ENCODE measurements at places on chromosomes 4 and X.

DNA sequence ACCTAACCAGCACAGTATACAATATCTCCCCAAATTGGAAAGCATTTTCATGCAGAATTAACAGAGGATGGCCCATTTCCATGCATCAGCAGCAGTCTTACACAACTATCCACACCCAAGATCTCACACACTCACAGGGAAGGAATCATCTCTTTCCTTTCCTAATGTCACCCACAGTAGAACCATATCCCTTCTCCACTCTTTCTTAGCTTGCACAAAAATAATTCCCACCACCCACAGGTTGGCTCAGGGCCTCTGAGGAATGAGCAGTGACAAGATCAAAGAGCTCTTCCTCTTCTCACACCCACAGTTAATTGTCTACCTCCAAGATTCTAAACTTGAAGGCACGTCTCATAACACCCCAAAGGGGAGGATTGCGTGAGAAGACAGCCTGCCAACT lies 217.7 kb upstream of the VEGFC start:
- DNase-seq: no peak

GRCh38 chr4:25310803-25311166 lies 1.8 kb upstream of the ZCCHC4 start:
- no peak for DNase-seq

GRCh38 chr4:122901247-122902010 lies 21.0 kb downstream of the NUDT6 start:
- no peak for DNase-seq

DNA sequence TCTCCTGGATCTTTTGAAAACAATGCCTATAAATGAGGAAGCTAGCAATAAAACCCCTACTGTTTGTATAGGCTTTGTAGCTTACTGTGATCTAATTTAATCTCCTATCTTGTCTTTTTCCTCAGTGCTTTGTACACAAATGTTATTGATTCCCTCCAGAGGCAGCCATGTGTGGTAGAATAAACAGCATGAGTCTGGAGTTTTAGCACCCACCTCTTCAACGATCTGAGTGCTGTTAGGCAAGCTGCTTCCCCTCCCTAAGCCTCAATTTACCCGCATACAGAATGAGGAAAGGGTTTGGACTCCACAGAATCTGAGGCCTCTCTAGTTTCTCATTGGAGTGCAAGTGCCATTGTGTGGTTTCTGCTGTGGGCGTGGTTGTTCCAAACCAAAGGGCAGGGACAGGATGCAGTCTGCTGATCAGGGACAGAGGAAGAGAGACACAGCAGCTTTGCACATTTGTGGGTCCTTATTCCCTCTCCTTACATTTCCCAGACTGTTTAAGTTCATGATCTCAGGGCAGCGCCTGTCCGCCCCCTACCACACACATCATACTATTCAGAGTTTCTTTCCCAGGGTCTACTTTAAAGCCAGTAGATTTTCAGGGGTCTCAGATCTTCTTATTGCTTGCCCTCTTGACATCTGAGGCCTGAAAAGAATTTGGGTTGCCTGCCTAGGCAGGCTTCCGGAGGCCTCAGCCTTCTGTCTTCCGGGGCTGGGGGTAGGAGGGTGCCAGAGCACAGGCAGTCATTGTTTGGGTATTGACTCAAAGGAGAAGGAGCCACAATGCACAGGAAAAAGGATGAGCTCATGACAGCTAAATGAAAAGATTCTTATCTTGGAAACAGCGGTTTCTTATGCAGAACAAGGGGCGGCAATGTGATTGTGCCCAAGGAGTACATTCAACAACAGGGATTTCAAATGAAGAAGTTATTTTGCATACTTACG lies 114.9 kb upstream of the TEX13D start:
- no peak for DNase-seq

GRCh38 chrX:49192722-49193328 lies 6.7 kb upstream of the PRICKLE3 start:
- no peak for DNase-seq

GRCh38 chr4:38411092-38411491 lies 252.9 kb upstream of the KLF3 start:
- no peak for DNase-seq

- DNase-seq: no peak
Measured at GRCh38 chr4:45172636-45173035, 446.3 kb upstream of the GNPDA2 start.

DNA sequence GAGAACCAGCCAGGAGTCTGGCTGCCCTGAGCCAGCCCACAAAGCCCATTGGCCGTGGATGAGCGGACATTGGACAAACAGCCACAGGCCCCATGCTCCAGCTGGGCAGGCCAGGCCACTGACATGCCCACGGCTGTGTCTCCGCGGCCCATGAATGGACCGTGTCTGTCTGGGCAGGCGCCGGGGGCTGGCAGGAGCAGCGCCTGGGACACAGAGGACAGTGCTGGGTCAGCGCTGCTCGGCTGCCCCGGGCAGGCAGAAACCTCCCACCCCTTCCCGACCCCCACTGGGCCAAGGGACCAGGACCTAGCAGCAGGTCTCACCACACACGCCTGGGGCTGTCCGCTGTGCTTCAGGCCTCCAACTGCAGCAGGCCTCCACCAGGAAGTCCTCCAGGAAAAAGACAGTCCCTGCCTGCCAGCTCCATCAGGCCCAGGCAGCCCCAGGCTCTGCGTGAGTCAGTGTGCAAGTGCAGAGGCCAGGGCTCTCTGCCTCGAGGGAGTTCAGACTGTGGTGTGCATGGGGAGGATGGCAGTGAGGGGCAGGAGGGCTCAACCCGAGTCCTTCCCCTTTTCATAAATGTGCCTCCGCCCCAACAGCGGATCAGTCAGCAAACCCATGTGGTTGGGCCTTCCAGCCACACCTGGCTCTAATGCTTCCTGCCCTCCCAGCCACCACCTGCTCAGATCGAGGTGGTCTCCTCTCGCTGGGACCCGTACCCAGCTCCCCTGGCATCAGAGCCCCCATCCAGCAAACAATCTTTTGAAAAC lies 17.2 kb upstream of the FGFR3 start:
- DNase-seq: no peak

- DNase-seq: peak; percentile 54
Measured at GRCh38 chr4:83219344-83220331, 65.0 kb downstream of the COQ2 start.

GRCh38 chr4:90207887-90208454 lies 80.8 kb downstream of the CCSER1 start:
- DNase-seq: no peak

DNA sequence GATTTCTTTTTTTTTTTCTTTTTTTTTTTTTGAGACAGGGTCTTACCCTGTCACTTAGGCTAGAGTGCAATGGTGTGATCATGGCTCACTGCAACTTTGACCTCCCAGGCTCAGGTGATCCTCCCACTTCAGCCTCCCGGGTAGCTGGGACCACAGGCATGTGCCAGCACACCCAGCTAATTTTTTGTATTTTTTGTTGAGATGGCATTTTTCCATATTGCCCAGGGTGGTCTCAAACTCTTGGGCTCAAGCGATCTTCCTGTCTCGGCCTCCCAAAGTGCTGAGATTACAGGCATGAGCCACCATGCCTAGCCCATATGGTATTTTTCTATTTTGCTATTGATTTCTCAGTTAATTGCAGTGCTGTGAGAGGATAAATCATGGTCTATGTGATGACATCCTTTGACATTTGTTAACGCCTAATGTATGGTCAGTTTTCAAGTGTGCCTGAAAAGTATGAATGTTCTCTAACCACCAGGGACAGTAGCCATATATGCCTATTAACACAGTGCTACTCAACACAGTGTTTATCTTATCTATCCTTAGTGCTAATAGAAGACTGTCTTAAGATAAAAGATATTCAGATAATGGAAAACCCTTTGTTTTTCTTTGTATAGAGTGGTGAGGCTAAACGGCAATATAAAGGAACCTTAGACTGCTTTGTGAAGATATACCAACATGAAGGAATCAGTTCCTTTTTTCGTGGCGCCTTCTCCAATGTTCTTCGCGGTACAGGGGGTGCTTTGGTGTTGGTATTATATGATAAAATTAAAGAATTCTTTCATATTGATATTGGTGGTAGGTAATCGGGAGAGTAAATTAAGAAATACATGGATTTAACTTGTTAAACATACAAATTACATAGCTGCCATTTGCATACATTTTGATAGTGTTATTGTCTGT lies 9.1 kb upstream of the HSPA4L start:
- DNase-seq: no peak

GRCh38 chrX:65772842-65773241 lies 105.4 kb downstream of the MSN start:
- no peak for DNase-seq

DNA sequence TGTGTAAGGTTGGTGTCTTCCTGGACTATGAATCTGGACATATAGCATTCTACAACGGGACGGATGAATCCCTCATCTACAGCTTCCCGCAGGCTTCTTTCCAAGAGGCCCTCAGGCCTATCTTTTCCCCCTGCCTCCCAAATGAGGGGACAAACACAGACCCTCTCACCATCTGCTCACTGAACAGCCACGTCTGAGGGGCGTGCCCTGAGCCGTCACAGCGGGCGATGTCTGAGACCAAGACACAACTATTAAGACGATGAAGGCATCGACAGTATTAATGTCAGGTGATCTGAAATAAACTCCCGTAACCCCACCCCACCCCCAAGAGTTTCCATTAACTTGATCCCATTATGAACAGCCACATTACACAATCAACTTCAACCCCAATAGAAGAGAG lies 7.9 kb downstream of the TRIML1 start:
- no peak for DNase-seq

GRCh38 chrX:39915596-39915995 lies 182.2 kb downstream of the BCOR start:
- DNase-seq: no peak

GRCh38 chrX:68894513-68895340 lies 65.9 kb downstream of the EFNB1 start:
- DNase-seq: no peak

DNA sequence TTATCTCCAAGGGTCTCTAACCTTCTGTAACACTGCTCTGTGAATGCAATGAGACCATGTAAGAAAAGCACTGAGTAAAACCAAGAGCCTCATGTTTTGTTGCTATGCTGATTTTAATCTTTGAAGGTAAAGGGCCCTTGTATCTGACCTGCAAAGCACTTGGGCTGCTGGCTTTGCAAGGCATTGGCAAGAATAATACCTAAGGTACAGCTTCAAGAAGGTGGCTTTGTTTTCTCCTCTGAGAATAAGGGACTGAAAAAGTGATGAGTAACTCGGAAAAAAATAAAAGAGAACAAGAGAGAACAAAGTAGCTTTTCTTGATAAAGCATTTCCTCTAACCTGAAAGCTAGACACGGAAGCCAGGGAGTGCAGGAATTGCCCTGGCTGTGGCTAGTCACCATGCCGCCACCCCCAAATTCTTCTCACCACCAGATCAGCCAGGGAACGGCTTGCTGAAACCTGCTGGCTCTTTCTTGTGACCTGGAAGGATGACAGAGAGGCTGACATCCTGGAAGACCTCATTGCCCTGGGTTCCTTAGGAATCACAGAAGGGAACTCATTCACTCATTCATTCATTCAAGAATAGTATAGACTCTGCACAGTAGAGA lies 41.8 kb upstream of the HS3ST1 start:
- DNase-seq: no peak

DNA sequence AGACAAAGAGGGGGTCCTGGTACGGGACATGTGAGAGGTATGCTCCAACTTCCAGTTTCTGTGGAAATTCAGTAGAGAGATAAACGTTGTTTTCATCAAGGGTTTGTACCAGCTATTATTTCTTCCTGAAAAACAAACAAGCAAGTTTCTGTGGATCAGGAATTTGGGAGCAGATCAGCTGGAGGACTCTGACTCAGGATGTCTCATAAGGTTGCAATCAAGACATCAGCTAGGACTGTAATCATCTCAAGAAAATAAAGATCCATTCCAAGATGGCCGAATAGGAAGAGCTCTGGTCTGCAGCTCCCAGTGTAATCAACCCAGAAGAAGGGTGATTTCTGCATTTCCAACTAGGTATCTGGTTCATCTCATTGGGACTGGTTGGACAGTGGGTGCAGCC lies 23.5 kb upstream of the NFKB1 start:
- no peak for DNase-seq

- peak; percentile 5 for DNase-seq
Measured at GRCh38 chr4:26822546-26822945, 38.1 kb upstream of the STIM2 start.

- no peak for DNase-seq
Measured at GRCh38 chr4:177322266-177322665, 12.6 kb downstream of the NEIL3 start.

DNA sequence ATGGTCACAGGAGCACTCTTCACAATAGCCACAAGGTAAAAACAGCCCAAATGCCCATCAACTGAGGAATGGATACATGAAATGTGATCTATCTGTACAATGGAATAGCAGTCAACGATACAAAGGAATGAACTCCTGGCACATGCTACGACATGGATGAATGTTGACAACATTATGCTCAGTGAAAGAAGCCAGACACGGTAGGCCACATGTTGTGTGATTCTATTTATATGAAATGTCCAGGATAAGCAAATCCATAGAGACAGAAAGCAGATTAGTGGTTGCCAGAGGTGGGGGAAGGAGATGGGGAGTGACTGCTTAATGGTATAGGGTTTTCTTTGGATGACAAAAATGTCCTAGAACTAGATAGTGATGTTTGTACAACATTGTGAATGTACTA lies 58.7 kb upstream of the GPM6B start:
- no peak for DNase-seq

GRCh38 chr4:108049406-108049805 lies 59.7 kb downstream of the HADH start:
- DNase-seq: no peak

DNA sequence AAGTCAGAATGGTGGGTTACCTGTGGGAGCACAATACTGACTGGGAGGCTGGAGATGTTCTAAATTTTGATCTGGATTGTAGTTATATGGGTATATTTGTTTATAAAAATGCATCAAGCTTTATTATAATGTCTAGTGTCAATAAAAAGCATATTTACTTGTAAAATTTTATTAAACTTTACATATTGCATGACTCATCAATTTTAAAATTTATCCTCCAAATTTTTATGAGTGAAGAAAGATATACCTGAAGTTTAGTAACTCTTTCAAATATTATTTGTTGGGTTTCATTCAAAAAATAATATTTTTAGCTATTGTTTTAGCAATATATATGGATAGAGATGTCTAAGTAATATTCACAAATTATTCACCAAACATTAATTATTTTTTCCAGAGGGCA lies 103.0 kb downstream of the ANXA5 start:
- no peak for DNase-seq

DNA sequence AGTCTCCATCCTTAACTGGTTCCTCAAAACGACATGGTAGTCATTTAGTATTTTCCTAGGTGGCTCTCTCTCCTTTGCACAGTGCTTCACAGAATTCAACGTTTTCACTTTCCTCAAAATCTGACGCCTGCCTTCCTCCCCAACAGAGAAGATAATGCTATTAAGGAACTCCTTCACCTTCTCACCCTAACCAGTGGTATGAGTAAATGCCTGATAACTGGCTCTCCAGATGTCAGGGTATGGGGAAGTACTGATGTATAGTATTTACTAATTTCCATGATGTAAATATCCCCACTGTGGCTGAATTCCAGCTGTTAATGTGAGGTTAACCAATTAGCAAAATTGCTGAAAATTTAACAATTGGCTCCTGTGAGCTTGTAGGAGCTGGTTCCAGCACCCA lies 28.8 kb upstream of the NSUN7 start:
- DNase-seq: no peak
